Calu3 (cell line): ENCODE measurements at places on chromosomes 3 and 15. TPM values are rescaled to one million over a fixed set of nuclear protein-coding genes. Genes with fewer than 3 reads are reported as not detected.

TTLL13 gene
- 0.29 and 0.71 TPM in 2 replicates for total RNA-seq

DNA sequence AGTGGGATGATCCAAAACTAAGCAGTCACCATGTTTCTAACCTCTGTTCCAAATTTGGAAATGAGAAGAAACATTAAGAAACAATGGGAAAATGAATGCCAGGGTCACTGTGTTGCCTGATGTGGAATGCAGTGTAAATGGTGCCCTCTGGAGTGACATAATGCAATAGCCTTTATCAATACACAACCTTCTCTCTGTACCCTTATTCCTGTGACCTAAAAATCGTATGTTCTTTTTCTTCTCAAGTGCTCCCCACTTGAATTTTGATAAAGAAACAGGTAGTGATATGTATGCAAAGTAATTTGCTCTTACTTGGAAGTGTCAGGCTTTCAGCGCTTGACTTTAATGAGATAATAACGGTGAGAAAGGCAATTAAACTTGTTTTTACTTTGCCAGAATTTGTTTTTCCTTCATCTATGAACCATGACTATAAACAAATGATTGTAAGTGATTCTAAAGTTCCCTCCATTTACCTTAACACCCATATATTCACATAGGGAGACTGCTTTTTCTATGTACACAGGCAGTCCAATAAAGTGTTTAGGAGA, 145.8 kb upstream of the THRB start:
- peak; percentile 32 for DNase-seq
- H3K27ac ChIP-seq: no peak overlapping the region
- no peaks in the 10 kb centered on the region for H3K36me3 ChIP-seq
- H3K4me1 ChIP-seq: peaks cover 20% of the 10 kb centered on the region
- H3K4me3 ChIP-seq: no peak overlapping the region
- H3K27me3 ChIP-seq: no peaks in the 10 kb centered on the region

DNA sequence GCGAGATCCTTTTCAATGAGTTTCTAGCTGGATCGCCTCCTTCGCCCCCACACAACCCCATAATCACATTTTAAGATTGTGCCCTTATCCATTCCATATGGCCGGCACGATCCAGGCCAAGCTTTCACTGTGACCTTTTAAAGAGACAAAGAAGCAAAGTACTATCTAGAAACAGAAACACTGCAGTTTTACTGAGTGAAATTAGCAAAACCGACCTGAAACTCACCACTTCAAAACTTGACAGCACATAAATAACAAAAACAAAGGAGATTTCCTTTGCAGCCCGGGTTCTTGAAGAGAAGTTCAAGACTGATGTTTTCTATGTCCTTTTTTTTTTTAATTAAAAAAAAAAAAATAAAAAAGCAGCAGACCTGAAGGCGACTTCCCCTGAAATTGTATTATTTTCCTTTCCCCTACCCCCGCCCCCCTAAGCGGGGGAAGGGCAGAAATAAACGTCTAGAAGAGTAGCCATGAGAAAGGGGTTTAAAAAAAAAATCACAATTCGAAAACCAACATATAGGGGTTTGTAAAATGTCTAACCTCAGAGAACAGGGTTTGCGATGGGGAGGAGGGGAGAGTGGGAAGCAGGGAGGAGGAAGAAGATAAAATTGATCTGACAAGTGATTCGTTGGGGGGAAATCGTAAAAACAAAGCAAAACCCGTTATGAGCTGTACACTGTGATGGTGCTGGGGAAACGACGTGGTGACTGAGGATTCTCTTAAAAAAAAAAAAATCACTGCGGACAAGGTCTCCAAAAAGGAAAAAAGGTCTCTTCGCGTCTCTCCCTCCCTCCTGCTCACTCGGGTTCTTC, 1.5 kb downstream of the SATB1 start:
- peak; percentile 19 for DNase-seq
- H3K4me1 ChIP-seq: peaks cover 6% of the 10 kb centered on the region
- H3K27ac ChIP-seq: peak overlapping the region; percentile 90
- H3K27me3 ChIP-seq: no peaks in the 10 kb centered on the region
- peaks cover 36% of the 10 kb centered on the region for H3K36me3 ChIP-seq

GRCh38 chr15:58147171-58147611, 9.0 kb downstream of the AQP9 start:
- no peaks in the 10 kb centered on the region for H3K4me1 ChIP-seq
- no peaks in the 10 kb centered on the region for H3K36me3 ChIP-seq
- H3K4me3 ChIP-seq: no peak overlapping the region
- peaks cover 14% of the 10 kb centered on the region for H3K27me3 ChIP-seq

GRCh38 chr3:179196098-179196497, 47.9 kb downstream of the PIK3CA start:
- H3K27me3 ChIP-seq: no peaks in the 10 kb centered on the region
- no peak overlapping the region for H3K27ac ChIP-seq
- no peak for DNase-seq
- no peak overlapping the region for H3K4me3 ChIP-seq
- no peaks in the 10 kb centered on the region for H3K4me1 ChIP-seq
- no peaks in the 10 kb centered on the region for H3K36me3 ChIP-seq

- no peak for DNase-seq
- H3K27me3 ChIP-seq: no peaks in the 10 kb centered on the region
- no peaks in the 10 kb centered on the region for H3K4me1 ChIP-seq
- H3K36me3 ChIP-seq: no peaks in the 10 kb centered on the region
Measured at GRCh38 chr15:76625267-76625666, 279.9 kb downstream of the SCAPER start.

TMIE gene
- 0.26 TPM in 1 of 2 replicates, not detected in the other for total RNA-seq

ADGRG7 gene
- 1.2 and 1.4 TPM in 2 replicates for total RNA-seq

DNA sequence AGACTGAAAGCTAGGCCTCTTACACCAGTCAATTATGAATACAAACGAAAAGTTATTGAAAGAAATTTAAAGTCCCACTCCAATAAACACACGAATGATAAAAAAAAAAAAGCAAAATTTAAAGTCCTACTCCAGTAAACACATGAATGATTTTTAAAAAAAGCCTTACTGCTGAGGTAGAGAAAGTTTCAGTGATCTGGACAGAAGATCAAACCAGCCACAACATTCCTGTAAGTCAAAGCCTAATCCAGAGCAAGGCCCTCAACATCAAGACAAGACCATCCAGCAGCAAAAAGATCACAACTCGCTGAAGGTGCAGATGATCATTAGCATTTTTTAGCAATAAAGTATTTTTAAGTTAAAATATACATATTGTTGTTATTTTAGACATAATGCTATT, 95.6 kb upstream of the LIPC start:
- H3K4me1 ChIP-seq: peaks cover 32% of the 10 kb centered on the region
- peaks cover 21% of the 10 kb centered on the region for H3K36me3 ChIP-seq
- H3K4me3 ChIP-seq: no peak overlapping the region

DNA sequence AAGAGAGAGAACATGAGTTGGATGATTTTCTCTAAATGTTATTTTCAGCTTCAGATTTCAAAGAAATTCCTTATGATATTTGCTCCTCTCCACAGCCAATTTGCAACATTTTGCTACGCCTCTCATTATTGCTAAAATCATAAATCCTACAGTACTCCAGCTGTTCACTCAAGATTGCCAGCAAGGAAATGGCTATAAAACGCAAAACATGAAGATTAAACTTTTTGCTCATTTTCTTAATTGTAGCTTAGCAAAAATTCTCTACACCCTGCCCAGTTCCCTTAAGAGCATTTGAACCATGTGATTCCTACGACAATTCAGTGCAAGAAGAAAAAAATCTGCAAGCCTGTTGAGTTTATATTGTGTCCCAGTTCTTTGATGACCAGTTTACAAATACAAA, 6.8 kb downstream of the CHRNA3 start:
- no peak overlapping the region for H3K27ac ChIP-seq
- peaks cover 48% of the 10 kb centered on the region for H3K27me3 ChIP-seq
- no peaks in the 10 kb centered on the region for H3K4me1 ChIP-seq
- H3K4me3 ChIP-seq: no peak overlapping the region

GRCh38 chr3:112931736-112932521, 43.0 kb downstream of the CD200R1 start:
- no peaks in the 10 kb centered on the region for H3K36me3 ChIP-seq
- H3K27me3 ChIP-seq: peaks cover 7% of the 10 kb centered on the region
- H3K4me3 ChIP-seq: no peak overlapping the region
- H3K4me1 ChIP-seq: no peaks in the 10 kb centered on the region
- no peak overlapping the region for H3K27ac ChIP-seq

- H3K36me3 ChIP-seq: no peaks in the 10 kb centered on the region
- no peaks in the 10 kb centered on the region for H3K27me3 ChIP-seq
- H3K4me3 ChIP-seq: no peak overlapping the region
- DNase-seq: no peak
Measured at GRCh38 chr3:148265841-148266240, 431.9 kb upstream of the AGTR1 start.

GASK1A gene
- 1.6 and 2.3 TPM in 2 replicates for total RNA-seq

DNA sequence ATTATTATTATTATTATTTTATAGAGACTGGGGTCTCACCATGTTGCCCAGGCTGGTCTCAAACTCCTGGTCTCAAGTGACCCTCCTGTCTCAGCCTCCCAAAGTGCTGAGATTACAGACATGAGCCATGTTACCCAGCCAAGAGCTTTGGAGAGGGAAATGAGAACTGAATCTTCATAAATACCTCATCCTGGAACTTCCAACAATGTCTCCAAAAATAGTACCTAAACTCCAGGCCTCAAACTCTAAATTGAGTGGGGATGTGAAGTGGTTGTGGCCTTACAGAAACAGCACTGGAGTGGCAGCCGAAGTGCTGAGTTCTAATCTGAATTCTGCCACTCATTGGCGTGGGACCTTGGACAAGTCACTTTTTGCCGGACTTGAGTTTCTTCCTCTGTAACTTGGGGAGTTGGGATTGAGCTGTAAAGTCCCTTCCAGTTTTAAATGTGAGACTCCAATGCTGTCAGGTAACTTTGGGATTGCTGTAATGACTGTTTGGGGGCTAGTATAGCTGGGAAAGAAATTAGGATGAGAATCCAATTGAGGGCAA, 10.0 kb upstream of the SRP14 start:
- no peaks in the 10 kb centered on the region for H3K27me3 ChIP-seq
- peaks cover 32% of the 10 kb centered on the region for H3K4me1 ChIP-seq
- peaks cover 5% of the 10 kb centered on the region for H3K36me3 ChIP-seq
- no peak overlapping the region for H3K4me3 ChIP-seq
- no peak overlapping the region for H3K27ac ChIP-seq
- no peak for DNase-seq

- DNase-seq: no peak
- no peaks in the 10 kb centered on the region for H3K4me1 ChIP-seq
- no peak overlapping the region for H3K4me3 ChIP-seq
- peaks cover 90% of the 10 kb centered on the region for H3K27me3 ChIP-seq
- H3K27ac ChIP-seq: no peak overlapping the region
Measured at GRCh38 chr15:66153549-66154415, 99.8 kb downstream of the MEGF11 start.

DNA sequence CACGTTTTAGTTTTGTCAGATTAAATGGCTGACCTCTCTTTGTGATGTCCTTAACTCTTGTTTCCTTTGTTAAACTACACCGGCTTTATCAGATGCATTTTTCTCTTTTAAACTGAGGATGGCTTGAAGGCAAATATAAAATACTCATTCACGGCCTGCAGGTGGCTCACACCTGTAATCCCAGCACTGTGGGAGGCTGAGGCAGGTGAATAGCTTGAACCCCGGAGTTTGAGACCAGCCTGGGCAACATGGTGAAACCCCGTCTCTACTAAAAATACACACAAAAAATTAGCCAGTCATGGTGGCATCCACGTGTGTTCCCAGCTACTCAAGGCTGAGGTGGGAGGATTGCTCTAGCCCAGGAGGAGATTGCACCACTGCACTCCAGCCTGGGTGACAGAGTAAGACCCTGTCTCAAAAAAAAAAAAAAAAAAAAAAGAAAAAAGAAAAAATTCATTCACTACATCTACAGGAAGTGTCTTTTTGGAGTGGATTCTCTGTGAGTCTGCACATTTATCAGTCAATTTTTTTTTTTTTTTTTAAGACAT, 34.7 kb upstream of the SACM1L start:
- H3K4me3 ChIP-seq: no peak overlapping the region
- H3K27ac ChIP-seq: no peak overlapping the region
- no peaks in the 10 kb centered on the region for H3K27me3 ChIP-seq
- DNase-seq: no peak

DNA sequence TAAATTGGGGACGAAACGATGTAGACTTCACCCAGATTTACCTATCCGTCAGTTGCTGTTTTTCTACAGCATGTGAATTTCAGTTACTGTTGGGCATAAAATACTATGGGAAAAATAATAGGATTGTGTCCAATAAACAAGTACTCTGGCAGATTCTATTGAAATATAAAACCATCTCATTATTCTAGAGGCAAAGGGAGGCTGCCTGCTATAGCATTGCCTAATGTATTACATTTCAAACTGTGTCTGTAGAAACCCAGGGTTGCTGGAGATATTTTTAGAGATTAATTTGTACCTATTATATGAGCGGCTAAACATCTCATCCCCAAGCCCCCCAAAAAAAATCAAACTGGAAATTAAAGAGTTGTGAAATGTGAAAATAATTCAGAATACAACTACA, 159.6 kb upstream of the IL12A start:
- no peak for DNase-seq
- H3K4me1 ChIP-seq: peaks cover 21% of the 10 kb centered on the region
- H3K27me3 ChIP-seq: no peaks in the 10 kb centered on the region
- no peak overlapping the region for H3K27ac ChIP-seq
- H3K36me3 ChIP-seq: no peaks in the 10 kb centered on the region

DNA sequence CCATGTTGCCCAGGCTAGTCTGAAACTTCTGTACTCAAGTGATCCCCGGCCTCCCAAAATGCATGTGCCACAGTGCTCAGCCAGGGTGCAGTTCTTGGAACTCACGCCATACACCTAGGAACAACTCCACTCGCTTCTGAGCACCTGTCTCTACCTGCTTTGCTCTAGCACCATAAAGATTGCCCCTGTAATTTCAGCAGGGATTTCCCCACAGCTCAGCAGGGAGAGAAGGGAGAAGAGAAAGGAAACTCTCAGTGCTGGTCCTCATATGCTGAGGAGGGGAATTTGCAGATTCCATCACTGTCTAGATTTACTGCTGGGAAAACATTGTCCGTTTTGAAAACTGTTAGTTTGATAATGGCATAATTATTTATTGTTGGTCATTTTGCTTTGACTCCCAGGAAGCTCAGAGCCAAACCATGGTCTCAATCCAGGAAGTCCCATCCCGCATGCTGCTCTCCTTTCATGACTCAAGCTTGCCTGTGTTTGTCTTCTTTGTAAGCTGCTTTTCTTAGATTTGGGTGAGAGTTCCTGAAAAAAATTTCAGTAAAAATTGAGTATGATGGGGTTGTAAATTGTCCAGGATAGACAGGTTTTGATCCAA, 24.2 kb downstream of the TRIM71 start:
- H3K36me3 ChIP-seq: no peaks in the 10 kb centered on the region
- no peak overlapping the region for H3K4me3 ChIP-seq
- DNase-seq: no peak
- H3K27ac ChIP-seq: peak overlapping the region; percentile 27
